ENCODE measurements at places on chromosomes 3 and 15.

DNA sequence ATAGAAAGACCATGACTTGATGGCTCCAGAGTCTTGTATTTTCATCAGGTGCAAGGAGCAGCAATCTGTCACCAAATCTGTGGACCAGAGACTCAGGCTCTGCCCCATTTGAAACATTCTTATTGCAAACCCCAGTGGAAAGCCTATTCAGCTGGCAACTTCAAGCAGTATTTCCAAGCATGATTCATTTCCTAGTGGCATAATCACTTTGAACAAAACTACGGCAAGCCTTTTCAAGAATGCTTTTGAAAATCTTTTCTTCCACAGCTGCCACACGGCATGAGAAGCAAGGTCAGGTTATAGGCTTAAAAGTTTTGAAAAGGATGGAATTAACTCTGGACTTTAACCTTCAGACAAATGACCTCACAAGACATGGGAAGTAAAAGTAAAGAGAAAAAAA is 122.0 kb upstream of the BFSP2 start:
- no peak for DNase-seq

DNA sequence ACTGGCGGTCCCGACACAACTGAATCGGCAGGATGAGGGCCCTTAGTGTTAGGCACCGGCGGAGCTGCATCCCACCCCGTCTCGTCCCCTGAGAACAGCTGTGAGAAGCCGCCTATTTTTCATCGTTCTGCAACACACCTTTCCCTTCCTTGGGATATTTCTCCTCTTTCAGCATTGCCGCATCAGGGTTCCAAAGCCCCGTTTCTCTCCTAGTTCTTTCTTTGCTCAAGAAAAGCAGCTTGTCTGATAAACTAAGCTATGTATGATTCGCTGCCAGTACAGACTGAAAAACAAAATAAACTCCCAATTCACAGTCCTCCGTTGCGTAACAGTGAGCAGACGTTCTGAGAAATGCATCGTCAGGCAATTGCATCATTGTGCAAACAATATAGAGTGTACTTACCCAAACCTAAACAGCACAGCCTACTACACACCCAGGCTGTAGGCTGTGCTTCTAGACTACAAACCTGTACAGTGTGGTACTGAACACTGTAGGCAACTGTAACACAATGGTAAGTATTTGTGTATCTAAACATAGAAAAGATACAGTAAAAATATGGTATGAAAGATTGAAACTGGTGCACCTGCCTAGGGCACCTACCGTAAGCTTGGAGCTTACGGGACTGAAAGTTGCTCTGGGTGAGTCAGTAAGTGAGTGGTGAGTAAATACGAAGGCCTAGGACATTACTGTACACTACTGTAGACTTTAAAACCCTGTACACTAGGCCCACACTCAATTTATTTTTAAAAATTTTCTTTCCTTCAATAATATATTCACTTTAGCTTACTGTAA is 8.9 kb upstream of the ADAMTS17 start:
- DNase-seq: no peak

GRCh38 chr3:32026593-32026992 is 45.0 kb downstream of the ZNF860 start:
- DNase-seq: no peak

DNA sequence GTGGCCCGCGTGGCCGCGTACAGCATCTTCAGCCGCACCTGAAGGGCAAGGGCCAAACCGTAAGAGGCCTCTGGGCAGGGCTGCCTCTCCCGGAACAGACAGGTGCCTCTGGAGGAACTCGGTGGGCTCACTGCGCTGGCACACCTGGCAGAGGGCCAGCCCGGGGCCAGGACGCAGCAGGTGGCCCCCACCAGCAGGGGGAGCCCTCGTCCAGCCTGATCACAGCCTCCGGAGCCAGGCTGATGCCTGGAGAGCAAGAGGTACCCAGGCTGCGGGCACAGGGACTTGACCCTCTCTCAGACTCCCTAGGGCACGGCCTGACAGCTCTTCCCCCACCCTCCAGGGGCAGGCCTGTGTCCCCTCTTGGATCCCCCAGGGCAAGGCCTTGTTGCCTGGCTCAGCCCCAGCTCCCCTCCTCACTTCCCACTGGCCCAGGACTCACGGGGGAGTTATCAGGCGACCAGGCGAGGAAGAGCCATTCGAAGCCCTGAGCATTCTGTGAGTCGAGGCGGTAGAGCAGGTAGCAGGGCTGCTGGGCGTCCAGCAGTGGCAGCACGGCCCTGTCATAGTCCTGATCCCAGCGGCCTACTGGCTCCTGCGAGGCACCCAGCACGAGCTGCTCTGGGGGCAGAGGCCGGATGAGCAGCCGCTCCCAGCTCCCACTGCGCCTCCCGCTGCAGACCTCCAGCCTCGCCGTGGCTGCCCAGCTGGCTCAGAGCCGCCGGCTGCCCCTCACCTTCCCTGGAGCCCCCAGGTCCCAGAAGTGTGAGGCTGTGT is 6.2 kb upstream of the TLR9 start:
- peak; percentile 69 for DNase-seq

GRCh38 chr3:40181182-40181581 is 128.3 kb upstream of the EIF1B start:
- DNase-seq: no peak

DNA sequence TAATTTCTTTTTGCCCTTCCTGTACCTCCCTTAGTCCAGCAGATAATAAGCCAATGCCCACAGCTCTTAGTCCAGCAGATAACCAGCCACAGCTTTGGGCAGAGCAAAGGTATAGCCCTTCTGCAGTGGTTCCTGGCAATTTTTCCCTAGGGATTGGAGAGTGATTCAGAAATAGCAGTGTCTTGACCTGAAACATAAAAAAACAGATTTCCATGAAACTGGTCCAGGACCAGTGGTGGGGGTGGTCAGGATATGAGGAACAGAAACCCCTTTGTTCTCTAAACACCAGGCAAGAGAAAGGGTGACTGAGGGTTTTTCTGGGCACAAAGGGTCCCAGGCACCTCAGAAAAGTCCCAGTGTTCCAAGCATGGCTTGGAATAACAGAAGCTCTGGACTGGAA is 103.4 kb downstream of the ARRDC4 start:
- DNase-seq: no peak

DNA sequence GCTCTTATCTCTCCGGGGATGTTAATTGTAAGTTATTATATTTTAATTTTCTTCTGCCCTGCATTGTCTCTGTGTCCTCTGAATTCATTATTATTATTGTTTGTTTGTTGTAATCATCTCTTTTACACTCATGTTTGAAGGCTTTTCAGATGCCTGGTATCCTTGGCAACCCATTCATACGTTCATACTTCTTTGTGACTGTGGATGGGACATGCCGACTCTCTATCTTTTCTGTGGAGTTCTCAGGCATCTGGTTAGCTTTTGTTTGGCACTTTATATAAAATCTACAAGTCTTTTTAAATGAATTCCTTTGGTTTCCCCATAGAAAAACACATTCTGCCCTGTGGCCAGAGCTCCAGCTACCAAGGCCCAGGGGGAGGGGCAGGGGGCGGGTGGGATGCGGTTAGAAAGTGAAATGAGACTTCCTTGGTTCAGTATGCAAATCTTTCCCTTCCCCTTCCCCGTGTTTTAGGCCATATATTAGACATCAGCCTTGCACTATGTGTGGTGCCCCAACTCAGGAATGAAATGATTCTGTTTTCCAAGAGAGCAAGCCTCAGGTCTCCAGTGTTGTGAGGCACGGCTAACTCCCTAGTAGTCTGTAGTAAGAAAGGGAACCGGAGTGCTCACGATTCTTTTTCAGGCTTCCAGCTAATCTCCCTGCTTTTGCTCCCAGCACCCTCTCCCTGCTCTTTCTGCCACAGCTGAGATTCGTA is 79.2 kb downstream of the SST start:
- no peak for DNase-seq

DNA sequence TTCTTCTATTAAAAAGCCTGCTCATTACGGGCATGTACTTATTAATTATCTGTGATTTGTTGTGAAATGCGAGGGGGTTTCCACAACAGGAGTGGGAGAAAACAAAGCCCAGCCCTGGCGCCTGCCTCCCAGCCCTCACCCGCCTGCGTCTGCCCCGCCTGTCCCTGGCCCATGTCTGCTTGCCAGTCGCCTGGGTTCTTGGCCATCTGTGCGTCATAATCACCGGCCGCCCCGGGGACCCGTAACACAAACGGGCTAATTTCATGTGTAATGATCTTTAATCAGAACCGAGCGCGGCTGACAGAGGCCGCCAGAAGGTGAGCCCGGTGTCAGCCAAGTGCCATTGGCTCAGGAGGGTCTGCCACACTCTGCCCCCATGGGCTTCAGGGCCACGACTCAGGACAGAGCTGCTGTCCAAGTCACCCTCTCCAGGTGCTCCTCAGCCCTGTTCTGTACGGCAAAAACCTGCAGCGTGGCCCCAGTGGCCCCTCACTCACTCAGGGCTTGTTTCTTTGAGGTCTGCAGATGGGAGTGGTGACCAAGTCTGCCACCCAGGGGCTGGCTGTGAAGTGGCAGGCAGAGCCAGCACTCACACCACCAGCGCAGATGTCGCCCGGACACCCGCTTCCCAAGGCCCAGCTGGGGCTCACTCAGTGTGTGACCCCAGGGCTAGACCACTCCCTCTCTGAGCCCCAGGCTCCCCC is 28.8 kb upstream of the TMEM115 start:
- DNase-seq: no peak

- no peak for DNase-seq
Observed at GRCh38 chr3:192496905-192497587, 230.3 kb downstream of the FGF12 start.

GRCh38 chr3:188780193-188781147 is 391.3 kb upstream of the TPRG1 start:
- DNase-seq: no peak

- DNase-seq: no peak
Observed at GRCh38 chr3:57557085-57557537, 1.0 kb downstream of the PDE12 start.

All from neural crest cell (in vitro differentiated cells).